ENCODE measurements at places on chromosomes 7 and 10.
A peak's percentile ranks its signal among the peaks of the same experiment; 100 is the strongest.

- no peak for DNase-seq
These were observed 570 bp downstream of the TBC1D12 start for GRCh38 chr10:94402843-94403379.

DNA sequence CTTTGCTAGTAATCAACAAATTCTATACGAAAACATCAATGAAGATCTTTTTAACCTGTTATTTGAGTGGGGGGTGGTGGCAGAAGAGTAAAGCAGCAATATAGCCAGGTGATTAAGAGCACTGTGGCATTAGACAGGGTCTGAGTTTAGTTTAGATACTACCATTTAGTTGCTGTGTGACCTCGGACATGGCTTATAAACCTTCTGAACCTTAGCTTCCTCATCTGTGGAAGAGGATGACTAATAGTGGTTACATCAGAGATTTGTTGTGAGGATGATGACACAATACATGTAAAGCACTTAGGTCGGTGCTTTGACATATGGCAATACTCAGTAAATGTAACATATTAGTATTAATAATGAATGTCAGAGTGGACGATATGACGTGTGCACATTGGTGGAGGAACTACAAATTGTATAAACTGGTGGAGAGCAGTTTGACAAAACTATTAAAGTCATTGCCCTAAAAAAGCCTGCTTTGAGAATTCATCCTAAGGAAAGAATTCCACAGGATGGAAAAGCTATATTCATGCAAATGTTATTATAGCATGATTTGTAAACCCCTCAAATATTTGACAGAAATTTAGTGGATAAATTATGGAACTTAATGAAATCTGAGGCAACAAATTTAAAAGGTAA lies 24.3 kb downstream of the SPAG6 start:
- DNase-seq, result no peak

- no peak for DNase-seq
These were observed 37.4 kb downstream of the VKORC1L1 start for GRCh38 chr7:65910237-65910636.

DNA sequence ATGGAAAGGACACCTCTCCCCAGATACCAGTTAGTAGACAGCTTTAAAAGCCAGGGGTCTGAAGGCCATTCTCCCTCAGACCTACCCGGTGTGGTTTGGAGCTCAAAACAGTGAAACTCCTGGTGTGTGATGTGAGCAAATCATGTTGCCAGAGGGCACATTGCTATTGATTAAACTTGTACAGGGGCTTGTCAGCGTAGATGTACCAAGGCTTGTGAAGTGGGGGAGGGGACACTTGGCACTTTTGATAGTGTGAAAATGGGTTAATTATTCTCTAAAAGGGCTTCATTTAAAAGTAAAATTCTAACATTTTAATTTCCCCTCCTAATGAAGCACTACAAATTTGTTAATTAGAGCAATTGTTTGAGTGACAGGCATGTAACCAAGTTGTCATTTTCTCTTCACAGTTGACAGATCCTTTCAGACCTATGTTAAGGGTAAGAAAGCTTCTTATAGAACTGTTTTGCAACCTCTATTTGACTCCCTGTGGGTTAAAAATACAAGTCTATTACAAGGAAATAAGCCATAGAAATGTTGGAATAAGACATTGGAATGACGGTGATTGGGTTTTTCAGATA lies 356.9 kb upstream of the GALNT17 start:
- no peak for DNase-seq

DNA sequence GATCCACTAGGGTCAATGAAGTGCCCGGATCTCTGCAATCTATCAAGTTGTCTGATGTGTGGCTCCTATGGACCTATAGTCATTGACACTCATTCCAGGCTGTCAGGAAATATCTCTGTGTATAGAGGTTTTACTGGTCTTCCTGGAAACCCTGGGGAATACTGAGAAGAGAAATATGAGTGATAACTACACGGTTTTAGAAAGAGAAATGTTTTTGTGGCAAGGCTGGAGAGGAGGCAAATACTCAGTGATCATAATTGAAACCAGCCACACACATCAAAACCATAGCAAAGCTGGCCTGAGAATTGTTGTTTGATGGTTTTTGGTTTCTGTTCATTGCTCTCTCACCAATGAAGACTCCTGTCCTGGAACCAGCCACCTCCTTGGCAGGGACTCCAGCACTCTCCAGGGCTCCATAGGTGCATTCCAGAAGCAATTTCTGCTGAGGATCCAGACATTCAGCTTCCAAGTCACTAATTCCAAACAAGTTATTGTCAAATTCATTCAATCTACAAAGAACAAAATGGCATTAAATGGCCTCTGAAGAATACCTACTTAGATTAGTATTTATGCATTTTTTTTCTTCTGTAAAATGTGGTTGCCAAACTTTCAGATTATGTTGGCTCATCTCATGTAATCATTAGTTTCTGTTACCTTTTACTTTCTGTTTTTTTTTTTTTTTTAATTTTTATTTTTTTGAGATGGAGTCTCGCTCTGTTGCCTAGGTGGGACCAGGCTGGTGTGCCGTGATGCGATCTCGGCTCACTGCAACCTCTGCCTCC lies 108.6 kb upstream of the ABI1 start:
- DNase-seq, result no peak

- no peak for DNase-seq
These were observed 258.4 kb upstream of the SP8 start for GRCh38 chr7:21044913-21045568.

DNA sequence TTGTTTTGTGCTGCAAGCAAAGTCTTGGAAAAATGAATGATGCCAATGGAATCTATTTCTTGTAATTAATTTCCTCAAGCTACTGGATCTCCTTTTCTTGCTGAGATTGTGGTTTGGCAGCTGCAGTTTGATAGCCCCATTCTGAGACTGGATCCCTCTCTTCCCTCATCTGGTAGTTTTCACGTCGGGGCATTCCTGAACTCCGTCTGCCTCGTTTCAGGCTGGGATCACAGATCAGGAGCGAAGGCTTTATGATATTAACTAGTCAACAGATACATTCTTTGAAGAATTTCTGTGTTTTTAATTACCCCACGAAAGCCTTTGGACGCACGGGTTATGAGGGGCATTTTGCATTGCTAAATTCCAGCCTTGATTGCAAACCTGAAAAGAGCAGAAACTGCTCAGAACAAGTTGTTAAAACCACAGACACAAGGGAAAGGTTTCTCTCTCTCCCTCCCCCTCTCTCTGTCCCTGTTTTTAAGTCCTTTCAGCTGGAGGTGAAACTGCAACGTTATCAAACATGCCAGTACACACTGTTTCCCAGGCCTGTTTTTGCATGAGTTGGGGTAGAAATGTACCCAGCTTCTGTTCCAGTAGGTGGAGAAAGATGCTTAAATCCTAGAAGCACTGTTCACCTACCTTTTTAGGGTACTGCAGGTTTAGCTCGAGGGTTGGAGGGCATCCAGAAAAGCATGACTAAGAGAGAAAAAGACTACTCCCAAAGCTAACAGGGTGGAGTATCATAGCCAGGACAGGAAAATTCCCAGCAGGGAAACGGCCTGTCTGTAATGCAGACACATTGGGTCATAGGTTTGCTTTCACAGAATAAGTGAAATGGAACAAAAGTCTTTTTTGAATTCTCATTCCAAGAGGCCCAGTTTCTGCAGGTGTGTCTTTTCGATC lies 124.3 kb downstream of the CUX1 start:
- DNase-seq, result peak; percentile 28

GRCh38 chr10:25017661-25018060 lies 1.2 kb downstream of the THNSL1 start:
- DNase-seq, result no peak

GRCh38 chr10:36094096-36094495 lies 452.0 kb upstream of the FZD8 start:
- DNase-seq, result no peak

DNA sequence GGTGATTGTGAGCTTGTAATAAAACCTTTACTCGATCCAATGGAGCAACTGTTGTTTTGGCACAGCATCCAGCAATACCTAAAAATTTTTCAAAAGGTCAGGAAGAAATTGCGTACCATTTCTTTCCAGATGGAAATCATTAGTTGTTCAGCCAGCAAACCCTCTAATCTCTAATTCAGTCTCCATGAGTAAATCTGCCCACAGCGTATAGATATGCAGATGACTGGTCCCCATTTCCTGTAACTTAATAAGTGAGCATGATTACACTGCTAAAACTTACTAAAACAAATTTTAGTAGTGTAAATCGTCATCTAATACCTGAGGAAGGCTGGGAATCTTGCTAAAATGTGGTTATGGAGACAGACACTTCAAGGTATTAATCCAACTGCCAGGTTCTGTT lies 10.6 kb downstream of the SLC25A16 start:
- no peak for DNase-seq

DNA sequence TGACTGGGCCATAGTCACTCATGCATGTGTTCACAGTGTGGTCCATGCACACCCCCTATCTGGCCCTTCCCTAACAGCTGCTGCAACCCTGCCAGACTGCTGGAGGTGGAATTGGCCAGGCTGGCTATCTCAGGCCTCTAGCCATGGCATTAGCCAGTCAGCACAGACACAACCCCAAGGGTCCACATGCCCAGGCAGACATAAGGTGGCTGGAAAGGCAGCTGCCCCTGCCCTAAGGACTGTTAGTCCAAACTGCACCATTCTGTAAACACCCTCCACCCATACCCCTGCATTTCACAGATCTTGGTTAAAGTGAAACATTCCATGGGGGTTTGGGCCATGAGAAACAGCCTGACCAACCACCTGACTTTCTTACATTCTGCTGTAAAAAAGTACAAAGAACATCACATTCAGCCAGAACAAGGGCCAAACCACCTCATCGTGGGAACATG lies 137.4 kb upstream of the KCNMA1 start:
- DNase-seq, result no peak

- DNase-seq, result no peak
These were observed 472.1 kb upstream of the SEMA3A start for GRCh38 chr7:84666651-84667050.

GRCh38 chr10:115975506-115975905 lies 297.5 kb downstream of the GFRA1 start:
- DNase-seq, result no peak

GRCh38 chr7:67983486-67983885 lies 986.9 kb downstream of the TYW1 start:
- no peak for DNase-seq

DNA sequence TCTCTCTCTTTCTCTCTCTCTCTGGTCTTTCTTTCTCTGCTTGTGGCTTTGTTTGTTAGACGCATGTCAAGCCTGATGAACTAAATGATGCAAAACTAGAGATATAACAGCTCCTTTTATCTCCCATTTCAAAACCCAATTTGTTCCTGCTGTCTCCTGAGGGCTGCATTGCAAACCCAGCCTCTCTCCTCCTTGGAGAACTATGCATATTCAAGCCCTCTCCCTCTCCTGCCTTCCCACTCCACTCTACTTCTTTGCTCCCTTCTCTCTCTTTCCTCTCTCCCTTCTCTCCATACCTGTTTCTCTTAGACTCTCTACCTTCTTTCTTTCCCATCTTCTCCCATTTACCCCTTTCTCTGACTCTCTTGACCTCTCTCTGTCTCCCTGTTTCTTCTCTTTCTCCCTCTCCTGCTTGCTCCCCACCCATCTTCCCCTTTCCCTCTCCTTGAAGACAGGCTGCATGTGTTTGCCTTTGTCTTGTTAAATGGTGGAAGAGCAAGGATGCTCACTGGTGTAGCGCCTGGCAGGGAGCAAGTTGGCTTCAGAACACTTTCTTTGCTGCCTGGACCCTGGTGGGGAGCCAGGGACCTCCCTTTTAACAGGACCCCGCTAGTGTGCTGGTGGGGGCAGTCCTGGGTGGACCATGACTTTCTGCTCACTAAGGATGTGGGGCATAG lies 142.9 kb downstream of the CDH23 start:
- no peak for DNase-seq

DNA sequence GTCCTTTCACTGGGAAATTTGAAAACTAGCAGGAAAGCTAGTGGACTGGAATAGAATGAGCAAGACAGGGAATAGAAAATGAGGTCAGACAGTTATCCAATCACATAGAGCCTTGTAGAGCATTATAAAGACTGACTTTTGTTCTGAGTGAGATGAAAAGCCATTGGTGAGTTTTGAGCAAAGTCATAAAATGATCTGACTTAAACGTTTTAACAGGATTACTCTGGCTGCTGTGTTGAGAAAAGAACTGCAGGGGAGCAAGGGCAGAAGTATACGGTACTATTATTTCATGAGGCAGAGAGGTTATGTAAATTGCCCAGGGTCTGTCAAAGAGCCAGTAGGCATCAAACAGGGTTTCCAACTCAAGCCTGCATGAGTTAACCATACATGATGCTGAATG lies 393.4 kb downstream of the TFEC start:
- no peak for DNase-seq

- DNase-seq, result no peak
These were observed 186.8 kb upstream of the YAE1 start for GRCh38 chr7:39379416-39379815.

DNA sequence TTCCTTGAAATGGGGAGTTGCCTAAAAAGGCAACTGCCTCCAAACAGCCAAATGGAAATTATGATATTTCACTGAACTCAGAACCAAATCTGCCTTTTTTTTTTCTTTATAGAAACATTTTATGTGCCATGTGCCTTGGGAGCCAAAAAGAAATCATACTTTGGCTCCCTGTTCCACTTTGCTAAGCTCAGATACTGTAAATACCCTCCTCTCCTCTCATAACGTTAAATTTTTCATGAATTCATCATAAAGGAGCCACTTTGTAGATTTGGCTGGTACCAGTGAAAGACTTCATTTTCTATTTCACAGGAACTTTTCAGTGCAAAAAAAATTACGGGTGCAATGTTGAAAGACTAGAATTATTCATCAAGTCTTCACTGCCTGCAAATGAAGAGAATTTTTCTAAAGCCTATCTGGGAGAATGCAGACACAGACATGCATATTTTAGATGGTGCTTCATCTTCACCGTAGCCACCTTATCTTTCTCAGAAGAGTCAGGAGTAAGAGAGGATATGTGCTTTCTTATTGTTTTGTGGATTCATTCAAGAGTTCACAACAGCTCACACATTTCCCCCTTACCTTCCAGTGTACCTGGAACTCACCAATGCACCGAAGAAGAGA lies 742.3 kb upstream of the GALNT17 start:
- DNase-seq, result no peak

- no peak for DNase-seq
These were observed 37.1 kb upstream of the GNAT3 start for GRCh38 chr7:80548840-80549530.

GRCh38 chr7:139431459-139431858 lies 52.0 kb downstream of the KLRG2 start:
- DNase-seq, result no peak

- DNase-seq, result no peak
These were observed 7.2 kb downstream of the CDCA7L start for GRCh38 chr7:21938463-21938862.

GRCh38 chr7:74612015-74612829 lies 45.3 kb upstream of the GTF2I start:
- DNase-seq, result no peak

- DNase-seq, result no peak
These were observed 122.0 kb upstream of the ANK3 start for GRCh38 chr10:60511477-60512229.

DNA sequence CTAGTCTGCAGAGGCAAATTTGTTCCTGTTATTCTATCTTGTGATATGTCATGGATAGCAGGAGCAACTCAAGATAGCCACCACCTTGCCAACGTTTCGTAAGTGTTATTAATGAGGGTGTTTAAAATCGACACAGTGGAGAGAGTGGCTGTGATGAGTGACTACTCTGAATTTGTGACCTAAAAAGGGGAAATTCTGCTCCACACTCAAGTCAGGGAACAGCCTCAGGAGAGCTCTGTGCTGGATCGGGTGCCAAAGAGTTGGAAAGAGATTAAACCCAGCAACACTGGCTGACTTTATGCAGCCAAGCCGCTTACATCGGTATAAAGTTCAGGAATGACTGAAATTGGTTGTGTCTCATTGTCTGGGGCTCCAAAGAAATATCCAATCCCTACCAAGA lies 9.5 kb downstream of the TACC2 start:
- no peak for DNase-seq
